ENCODE measurements at places on chromosomes 6 and 20. TPM values are rescaled to one million over a fixed set of nuclear protein-coding genes. Genes with fewer than 3 reads are reported as not detected.

Gene TMEM217
- 6.1 TPM for total RNA-seq

Gene RIMS1
- total RNA-seq, result not detected

Gene ADNP
- total RNA-seq, result 72.9 TPM

Gene PLCB4
- total RNA-seq, result not detected

Gene RPS6KA2
- total RNA-seq, result 2.8 TPM

Gene CDH4
- total RNA-seq, result not detected

Gene C4B
- 2.9 TPM for total RNA-seq

Gene NOX3
- not detected for total RNA-seq

Gene RTN4IP1
- 8.0 TPM for total RNA-seq

Gene RARS2
- 22.7 TPM for total RNA-seq

DNA sequence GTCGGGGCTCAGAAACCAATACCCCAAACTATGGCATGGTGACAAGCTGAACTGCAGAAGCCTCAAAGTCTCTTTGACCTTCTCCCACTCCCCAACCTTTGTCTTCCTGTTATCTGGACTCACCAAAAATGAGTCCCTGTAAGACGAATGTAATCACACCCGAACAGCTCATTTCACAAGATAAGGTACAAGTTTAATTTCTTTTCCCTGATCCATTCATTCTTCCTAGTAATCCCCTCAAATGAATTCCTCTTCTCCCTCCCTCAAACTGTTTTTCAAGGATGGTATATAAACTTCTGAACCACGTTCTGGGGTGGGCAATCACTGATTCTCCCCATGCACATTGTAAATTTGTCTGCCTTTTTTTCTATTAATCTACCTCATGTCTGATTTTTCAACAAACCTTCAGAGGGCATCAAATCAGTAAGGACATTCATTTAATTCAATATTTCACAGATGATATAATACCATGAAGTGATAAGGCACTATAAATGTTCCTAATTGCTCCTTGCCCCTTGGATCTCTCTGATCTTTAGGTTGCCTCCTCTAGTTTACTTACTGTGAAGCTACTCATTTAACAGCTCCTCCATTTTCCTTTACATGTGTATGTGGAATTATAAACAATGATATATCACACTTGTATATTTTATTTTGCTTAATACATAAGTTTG lies 77.2 kb downstream of the OR2B2 start:
- peak; percentile 53 for DNase-seq
- H3K36me3 ChIP-seq, result peaks cover 5% of the 10 kb centered on the region
- H3K27me3 ChIP-seq, result no peaks in the 10 kb centered on the region
- H3K4me3 ChIP-seq, result peak overlapping the region; percentile 45

DNA sequence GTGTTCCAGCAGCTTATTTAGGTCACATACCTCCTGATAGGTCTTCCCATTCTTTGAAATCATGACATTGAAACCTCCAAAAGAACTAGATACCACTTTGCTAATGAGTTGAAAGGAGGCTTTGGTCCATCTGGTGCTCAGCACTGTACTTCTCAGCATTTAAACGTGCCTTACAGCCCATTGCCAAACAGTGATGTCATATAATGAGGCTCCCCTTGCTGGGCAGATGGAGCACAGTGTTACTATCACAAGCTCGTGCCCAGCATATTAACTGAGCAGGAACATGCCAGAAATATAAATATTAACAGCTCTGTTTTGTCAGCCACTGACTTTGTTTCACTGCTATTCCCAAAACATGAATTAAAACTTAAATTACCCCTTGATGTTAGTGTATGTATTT lies 25.5 kb upstream of the MAPK13 start:
- no peak for DNase-seq
- peaks cover 33% of the 10 kb centered on the region for H3K4me1 ChIP-seq
- no peaks in the 10 kb centered on the region for H3K27me3 ChIP-seq
- peaks cover 51% of the 10 kb centered on the region for H3K36me3 ChIP-seq

- H3K27ac ChIP-seq, result no peak overlapping the region
- H3K4me3 ChIP-seq, result no peak overlapping the region
- no peaks in the 10 kb centered on the region for H3K4me1 ChIP-seq
- no peaks in the 10 kb centered on the region for H3K36me3 ChIP-seq
Measured at GRCh38 chr6:133360194-133360593, 119.0 kb downstream of the EYA4 start.

DNA sequence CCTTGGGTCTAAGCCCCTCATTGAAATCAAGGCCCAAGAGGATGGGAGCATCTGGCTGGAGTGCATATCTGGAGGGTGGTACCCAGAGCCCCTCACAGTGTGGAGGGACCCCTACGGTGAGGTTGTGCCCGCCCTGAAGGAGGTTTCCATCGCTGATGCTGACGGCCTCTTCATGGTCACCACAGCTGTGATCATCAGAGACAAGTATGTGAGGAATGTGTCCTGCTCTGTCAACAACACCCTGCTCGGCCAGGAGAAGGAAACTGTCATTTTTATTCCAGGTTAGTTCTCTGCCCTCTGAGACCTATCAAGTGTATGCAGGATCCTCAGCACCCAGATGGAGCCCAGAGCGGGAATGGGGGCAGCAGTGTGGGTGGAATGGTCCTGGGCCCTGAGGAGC lies 5.1 kb downstream of the BTN2A2 start:
- no peak overlapping the region for H3K27ac ChIP-seq
- H3K4me3 ChIP-seq, result no peak overlapping the region
- no peak for DNase-seq
- H3K36me3 ChIP-seq, result peaks cover 42% of the 10 kb centered on the region
- peaks cover 35% of the 10 kb centered on the region for H3K4me1 ChIP-seq
- H3K27me3 ChIP-seq, result no peaks in the 10 kb centered on the region

- peaks cover 56% of the 10 kb centered on the region for H3K36me3 ChIP-seq
- H3K27me3 ChIP-seq, result no peaks in the 10 kb centered on the region
- peak overlapping the region; percentile 54 for H3K27ac ChIP-seq
- no peak for DNase-seq
- no peak overlapping the region for H3K4me3 ChIP-seq
Measured at GRCh38 chr20:44632103-44632752, 19.3 kb downstream of the ADA start.

GRCh38 chr6:157677235-157677634 lies 145.8 kb upstream of the SNX9 start:
- no peaks in the 10 kb centered on the region for H3K4me1 ChIP-seq
- DNase-seq, result no peak
- no peaks in the 10 kb centered on the region for H3K36me3 ChIP-seq

GRCh38 chr6:68160348-68160747 lies 474.7 kb upstream of the ADGRB3 start:
- H3K4me1 ChIP-seq, result no peaks in the 10 kb centered on the region
- H3K27ac ChIP-seq, result no peak overlapping the region
- H3K27me3 ChIP-seq, result no peaks in the 10 kb centered on the region
- no peak overlapping the region for H3K4me3 ChIP-seq
- no peaks in the 10 kb centered on the region for H3K36me3 ChIP-seq

- no peak overlapping the region for H3K4me3 ChIP-seq
- no peak for DNase-seq
- no peaks in the 10 kb centered on the region for H3K27me3 ChIP-seq
- H3K36me3 ChIP-seq, result no peaks in the 10 kb centered on the region
- no peaks in the 10 kb centered on the region for H3K4me1 ChIP-seq
Measured at GRCh38 chr6:25547797-25548196, 104.2 kb upstream of the SCGN start.

GRCh38 chr20:50368813-50369224 lies 141.4 kb upstream of the PTPN1 start:
- H3K4me1 ChIP-seq, result peaks cover 24% of the 10 kb centered on the region
- no peak overlapping the region for H3K27ac ChIP-seq
- H3K27me3 ChIP-seq, result peaks cover 11% of the 10 kb centered on the region
- no peak for DNase-seq

GRCh38 chr20:33232486-33233072 lies 3.2 kb upstream of the BPIFA1 start:
- H3K4me3 ChIP-seq, result no peak overlapping the region
- H3K27me3 ChIP-seq, result no peaks in the 10 kb centered on the region
- no peaks in the 10 kb centered on the region for H3K36me3 ChIP-seq
- peak overlapping the region; percentile 83 for H3K27ac ChIP-seq
- peak; percentile 62 for DNase-seq

DNA sequence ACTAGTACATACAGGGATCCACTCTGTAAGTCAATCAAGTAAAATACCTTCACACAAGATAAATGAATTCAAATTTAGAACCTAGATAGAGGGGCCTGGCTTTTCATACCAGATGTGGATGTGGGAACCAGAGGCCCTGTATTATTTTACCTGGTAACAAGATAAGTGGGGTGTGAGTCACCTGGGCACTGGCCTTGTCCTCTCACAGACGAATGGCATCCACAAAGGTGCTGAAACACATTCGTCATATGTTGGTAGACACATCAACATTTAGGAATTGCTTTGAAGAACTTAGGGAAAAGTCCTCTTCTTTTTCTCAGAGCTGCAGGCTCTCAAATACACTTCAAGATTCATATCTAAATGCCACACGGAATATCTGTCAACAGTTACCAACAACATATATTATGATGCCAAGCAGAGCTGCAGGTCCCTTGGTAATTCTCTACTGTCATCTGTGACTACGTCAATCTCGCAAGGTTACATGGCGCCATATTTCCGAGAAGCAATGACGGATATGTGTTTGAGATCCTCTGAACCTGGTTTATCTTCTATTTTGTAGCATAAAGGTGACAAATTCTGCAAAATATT lies 618.6 kb downstream of the EPM2A start:
- H3K27ac ChIP-seq, result no peak overlapping the region
- H3K36me3 ChIP-seq, result no peaks in the 10 kb centered on the region
- no peak for DNase-seq
- H3K4me3 ChIP-seq, result no peak overlapping the region
- peaks cover 2% of the 10 kb centered on the region for H3K27me3 ChIP-seq

DNA sequence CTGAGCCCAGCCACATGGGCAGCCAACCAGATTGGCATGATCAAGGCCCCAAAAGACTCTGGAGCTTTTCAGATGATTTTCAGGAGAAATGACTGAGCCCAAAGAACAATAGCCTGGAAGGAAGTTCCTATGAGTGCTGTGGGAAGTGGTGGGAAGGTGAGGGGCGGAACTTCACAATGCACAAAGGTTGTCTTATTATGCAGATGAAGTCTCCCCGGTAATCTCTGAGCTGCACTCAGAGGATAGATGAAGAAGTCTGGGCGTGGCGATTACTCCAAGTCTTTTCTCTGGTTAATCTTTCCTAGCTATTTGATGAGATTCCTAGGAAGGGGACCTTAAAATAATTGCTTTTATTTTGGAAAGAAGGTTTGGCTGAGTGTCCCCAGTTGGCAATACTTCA lies 36.9 kb downstream of the LBP start:
- no peak overlapping the region for H3K27ac ChIP-seq
- H3K4me3 ChIP-seq, result no peak overlapping the region
- no peaks in the 10 kb centered on the region for H3K36me3 ChIP-seq

GRCh38 chr6:81766482-81767069 lies 14.1 kb upstream of the TENT5A start:
- no peaks in the 10 kb centered on the region for H3K36me3 ChIP-seq
- no peak overlapping the region for H3K27ac ChIP-seq
- DNase-seq, result no peak
- peaks cover 20% of the 10 kb centered on the region for H3K27me3 ChIP-seq
- no peak overlapping the region for H3K4me3 ChIP-seq

GRCh38 chr20:25297141-25297905 lies 49.4 kb downstream of the PYGB start:
- H3K27me3 ChIP-seq, result no peaks in the 10 kb centered on the region
- H3K4me3 ChIP-seq, result no peak overlapping the region
- no peak overlapping the region for H3K27ac ChIP-seq
- no peak for DNase-seq
- no peaks in the 10 kb centered on the region for H3K4me1 ChIP-seq
- peaks cover 5% of the 10 kb centered on the region for H3K36me3 ChIP-seq

DNA sequence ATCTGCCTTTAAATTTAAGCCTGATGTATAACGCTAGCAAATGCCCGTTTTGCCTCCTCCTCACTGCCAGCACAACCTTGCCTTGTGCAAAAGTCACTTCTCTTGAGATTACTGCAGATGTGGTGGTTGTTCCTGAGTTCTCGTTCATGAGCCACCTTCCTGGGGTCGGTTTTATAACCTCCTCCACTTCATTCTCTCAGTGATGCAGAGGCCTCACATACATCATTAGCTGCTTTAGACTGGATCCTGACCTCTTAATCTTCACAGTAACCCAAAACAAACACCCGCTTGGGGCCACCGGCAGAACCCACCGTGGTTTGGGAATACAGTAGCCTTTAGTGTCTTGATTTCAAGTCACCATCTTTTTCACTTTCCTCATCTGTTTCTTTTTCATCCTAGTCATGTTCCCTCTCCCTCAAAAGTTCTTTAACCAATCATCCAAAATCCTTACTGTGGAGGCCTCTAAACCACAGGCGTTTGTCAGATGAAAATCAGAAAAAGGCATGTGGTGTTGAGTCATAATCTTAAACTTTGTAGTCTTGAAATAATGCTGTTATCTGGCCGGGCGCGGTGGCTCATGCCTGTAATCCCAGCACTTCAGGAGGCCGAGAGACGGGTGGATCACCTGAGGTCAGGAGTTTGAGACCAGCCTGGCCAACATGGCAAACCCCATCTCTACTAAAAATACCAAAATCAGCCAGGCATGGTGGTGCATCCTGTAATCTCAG lies 430.3 kb upstream of the SOX4 start:
- no peak overlapping the region for H3K27ac ChIP-seq
- H3K4me1 ChIP-seq, result peaks cover 32% of the 10 kb centered on the region
- no peaks in the 10 kb centered on the region for H3K27me3 ChIP-seq
- no peaks in the 10 kb centered on the region for H3K36me3 ChIP-seq

GRCh38 chr6:34319471-34319885 lies 70.7 kb upstream of the SMIM29 start:
- no peak for DNase-seq
- no peaks in the 10 kb centered on the region for H3K27me3 ChIP-seq
- peaks cover 7% of the 10 kb centered on the region for H3K36me3 ChIP-seq
- peaks cover 38% of the 10 kb centered on the region for H3K4me1 ChIP-seq
- no peak overlapping the region for H3K4me3 ChIP-seq
- peak overlapping the region; percentile 45 for H3K27ac ChIP-seq

GRCh38 chr6:13120483-13121482 lies 207.6 kb downstream of the TBC1D7 start:
- no peak overlapping the region for H3K4me3 ChIP-seq
- no peak for DNase-seq
- peaks cover 17% of the 10 kb centered on the region for H3K27me3 ChIP-seq
- no peaks in the 10 kb centered on the region for H3K36me3 ChIP-seq
- H3K4me1 ChIP-seq, result no peaks in the 10 kb centered on the region
- no peak overlapping the region for H3K27ac ChIP-seq

GRCh38 chr6:165644586-165645266 lies 18.3 kb downstream of the PDE10A start:
- H3K4me3 ChIP-seq, result no peak overlapping the region
- H3K27ac ChIP-seq, result no peak overlapping the region
- H3K36me3 ChIP-seq, result no peaks in the 10 kb centered on the region
- H3K4me1 ChIP-seq, result no peaks in the 10 kb centered on the region

DNA sequence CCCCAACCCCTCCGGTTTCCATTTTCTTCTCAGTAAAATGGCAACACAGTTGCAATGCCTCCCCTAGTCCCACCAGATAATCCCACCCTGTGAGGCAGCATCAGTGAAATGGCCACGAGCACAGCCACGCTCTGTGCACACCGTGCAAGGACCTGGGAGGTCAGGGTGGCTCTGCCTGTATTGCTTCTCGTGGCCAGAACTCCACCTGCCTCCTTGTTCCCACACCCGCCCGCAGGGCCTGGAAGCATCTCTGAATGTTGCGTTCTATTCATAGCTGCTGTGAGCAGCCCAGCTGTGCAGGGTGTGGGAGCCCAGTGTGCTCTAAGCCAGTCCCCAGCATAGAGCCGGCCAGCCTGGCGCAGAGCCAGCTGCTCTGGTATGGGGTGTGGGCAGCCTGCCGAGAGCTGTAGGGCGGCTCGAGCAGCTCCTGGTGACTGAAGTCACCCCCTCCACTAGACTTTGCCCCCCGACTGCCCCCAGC lies 161.1 kb downstream of the DLL1 start:
- no peak overlapping the region for H3K4me3 ChIP-seq
- no peaks in the 10 kb centered on the region for H3K27me3 ChIP-seq
- H3K27ac ChIP-seq, result no peak overlapping the region
- no peaks in the 10 kb centered on the region for H3K36me3 ChIP-seq
- no peak for DNase-seq

GRCh38 chr6:89986650-89987074 lies 92.4 kb downstream of the GJA10 start:
- no peak for DNase-seq
- peaks cover 61% of the 10 kb centered on the region for H3K4me1 ChIP-seq
- H3K27me3 ChIP-seq, result no peaks in the 10 kb centered on the region

Measured in activated CD4-positive, alpha-beta T cell treated with anti-CD3 and anti-CD28 coated beads, Interleukin-2, amount 10 ng/mL, durations not matched to agents 24 days and 14 days (primary cell).